CD4-positive, alpha-beta T cell (primary cell): ENCODE measurements at places on chromosomes 13 and 19.

DNA sequence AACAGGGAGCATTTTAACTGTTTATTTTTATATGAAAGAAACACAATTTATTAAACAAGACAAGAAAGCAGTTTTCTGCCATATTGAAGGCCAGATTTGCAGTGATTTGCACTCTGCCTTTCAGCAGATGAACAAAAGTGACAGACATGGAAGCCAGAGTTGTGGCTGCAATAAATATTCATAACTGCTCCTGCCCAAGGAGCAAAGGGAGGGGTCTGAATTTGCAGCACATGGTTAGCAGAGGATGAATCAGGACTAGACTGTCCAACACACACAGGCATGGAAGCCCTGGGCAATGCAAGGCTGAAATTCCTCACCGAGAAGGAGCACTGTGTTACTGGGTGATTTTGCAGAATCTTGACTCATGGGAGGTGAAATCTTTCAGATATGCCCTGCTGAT is 418.2 kb downstream of the DCT start:
- no peak for DNase-seq

GRCh38 chr19:2315818-2316353 is 7.9 kb upstream of the LINGO3 start:
- no peak for DNase-seq

- no peak for DNase-seq
Measured at GRCh38 chr19:29781386-29782259, 30.2 kb upstream of the CCNE1 start.

- no peak for DNase-seq
Measured at GRCh38 chr13:20664351-20664750, 39.1 kb upstream of the IL17D start.

DNA sequence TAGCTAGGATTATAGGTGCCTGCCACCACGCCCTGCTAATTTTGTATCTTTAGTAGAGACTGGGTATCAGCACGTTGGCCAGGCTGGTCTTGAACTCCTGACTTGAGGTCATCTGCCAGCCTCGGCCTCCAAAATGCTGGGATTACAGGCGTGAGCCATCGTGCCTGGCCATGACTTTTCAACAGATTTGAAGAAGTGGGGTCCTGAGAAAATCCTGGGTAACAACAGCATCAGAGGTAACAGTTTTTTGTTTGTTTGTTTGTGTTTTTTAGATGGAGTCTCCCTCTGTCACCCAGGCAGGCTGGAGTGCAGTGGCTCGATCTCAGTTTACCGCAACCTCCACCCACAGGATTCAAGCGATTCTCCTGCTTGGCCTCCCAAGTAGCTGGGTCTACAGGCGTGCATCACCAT is 3.7 kb downstream of the JUNB start:
- no peak for DNase-seq
